Activated naive CD8-positive, alpha-beta T cell treated with anti-CD3 and anti-CD28 coated beads, Interleukin-2, amount 10 ng/mL, durations not matched to agents 7 days and 5 days (primary cell): ENCODE measurements at places on chromosomes 13 and 19. TPM values are rescaled to one million over a fixed set of nuclear protein-coding genes. Genes with fewer than 3 reads are reported as not detected.

DNA sequence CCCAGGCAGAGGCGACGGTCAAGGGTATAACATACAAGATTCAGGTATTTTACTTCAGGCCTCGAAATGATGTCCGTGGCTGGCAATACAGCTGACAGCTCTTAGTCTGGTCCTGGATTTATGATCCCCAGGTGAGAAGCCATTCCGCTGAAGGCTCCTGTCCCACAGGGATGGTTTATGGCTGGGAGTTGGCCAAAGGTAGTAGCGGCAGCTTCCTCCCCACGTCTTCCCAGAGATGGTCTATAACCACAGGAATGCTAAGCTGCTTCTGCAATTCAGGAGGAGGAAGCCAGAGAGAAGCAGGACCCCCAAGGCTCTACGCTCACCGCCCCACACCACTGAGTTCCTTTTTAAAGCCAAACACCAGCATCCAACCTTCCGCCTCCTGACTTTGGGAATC lies 27.1 kb downstream of the OLFM2 start:
- no peaks in the 10 kb centered on the region for H3K36me3 ChIP-seq
- peaks cover 14% of the 10 kb centered on the region for H3K27me3 ChIP-seq
- no peak overlapping the region for H3K27ac ChIP-seq
- H3K4me1 ChIP-seq = no peaks in the 10 kb centered on the region
- no peak for DNase-seq

DNA sequence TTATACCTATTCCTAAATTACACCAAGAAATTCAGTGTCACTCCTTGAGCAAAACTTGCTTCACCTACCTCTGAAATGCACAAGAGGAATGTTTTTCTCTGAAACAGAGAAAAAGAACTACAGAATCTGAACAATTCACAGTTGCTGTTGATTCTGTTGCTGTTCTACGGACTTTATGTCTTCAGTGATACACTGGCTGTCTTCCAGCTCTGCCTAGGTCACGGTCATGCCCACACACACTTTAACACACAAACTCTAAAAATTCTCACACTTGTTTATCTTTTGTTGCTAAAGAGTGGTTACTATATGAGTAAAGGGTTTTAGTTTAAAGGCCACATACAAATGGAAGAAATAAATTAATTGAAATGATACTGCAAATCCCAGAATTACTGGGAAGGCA lies 124.4 kb upstream of the SPRY2 start:
- no peak overlapping the region for H3K27ac ChIP-seq
- H3K27me3 ChIP-seq = no peaks in the 10 kb centered on the region
- H3K4me1 ChIP-seq = no peaks in the 10 kb centered on the region

DNA sequence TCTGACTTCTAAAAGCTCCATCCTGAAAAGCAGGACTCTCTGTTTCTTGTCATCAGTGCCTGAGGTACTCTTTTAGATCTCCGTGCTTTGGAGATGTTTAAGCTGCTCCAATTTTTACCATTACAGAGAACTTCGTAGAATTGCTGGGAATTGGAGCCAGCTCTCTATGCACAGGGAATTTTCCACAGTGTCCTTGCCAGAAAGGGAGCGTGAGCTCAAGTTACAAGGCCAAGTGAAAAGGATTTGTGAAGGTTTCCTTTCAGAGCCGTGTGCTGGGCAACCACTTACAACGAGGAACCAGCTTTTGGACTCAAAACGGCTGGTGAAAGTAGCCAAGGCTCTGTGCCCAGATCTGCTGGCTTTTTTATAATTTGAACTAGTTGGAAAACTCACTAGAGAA lies 82.6 kb downstream of the NUFIP1 start:
- no peak overlapping the region for H3K27ac ChIP-seq
- H3K4me3 ChIP-seq = no peak overlapping the region
- no peaks in the 10 kb centered on the region for H3K36me3 ChIP-seq
- no peaks in the 10 kb centered on the region for H3K4me1 ChIP-seq
- DNase-seq = no peak

GRCh38 chr13:91459485-91459884 lies 61.1 kb downstream of the GPC5 start:
- no peak overlapping the region for H3K4me3 ChIP-seq
- H3K4me1 ChIP-seq = no peaks in the 10 kb centered on the region
- H3K27me3 ChIP-seq = peaks cover 8% of the 10 kb centered on the region

Gene C5AR1
- 4.6 TPM for total RNA-seq

DNA sequence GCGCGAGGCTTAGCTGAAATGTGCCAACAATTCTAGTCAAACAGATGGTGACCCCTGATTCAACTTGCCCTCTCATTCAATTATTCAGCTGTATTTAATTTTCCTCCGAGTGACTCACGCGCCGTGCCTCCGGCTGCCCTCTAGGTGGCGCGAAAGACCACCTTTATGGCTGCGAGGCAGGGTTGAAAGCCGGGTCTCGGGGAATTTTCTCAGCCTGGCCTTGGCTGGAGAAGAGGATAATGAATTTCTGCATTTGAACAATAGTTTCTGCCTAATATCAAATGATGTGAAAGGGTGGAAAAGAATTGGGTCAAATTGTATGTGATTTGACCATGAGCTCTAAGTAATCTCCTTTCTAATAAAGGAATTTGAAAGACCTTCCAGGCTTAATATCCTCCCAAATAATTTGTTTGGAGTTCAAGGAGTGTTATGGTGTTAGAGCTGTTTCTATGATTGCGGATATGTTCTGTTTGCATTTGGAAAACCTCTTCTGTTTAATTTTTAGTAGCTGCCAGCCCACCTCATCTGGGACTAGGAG lies 310.9 kb downstream of the ZNF536 start:
- peaks cover 15% of the 10 kb centered on the region for H3K27me3 ChIP-seq
- H3K36me3 ChIP-seq = no peaks in the 10 kb centered on the region
- H3K4me1 ChIP-seq = peaks cover 2% of the 10 kb centered on the region
- DNase-seq = peak; percentile 64

DNA sequence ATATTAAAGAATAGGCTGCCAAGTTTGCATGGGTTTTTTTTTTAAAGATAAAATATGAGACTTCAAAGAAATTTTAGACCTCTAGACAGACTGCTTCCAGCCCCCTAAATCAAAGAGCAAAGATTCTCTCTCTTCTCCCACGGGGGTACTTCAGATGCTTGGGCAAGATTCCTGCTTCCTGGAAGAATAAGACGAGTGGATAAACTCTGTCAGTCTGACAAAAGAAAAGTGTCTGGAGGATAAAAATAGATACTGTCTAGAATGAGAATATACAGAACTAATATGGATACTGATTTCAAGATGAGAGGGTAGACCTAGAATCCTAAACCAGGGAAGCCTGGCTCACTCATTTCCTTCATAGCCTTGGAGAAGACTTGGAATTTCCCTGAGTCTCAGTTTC lies 435.1 kb downstream of the FOXO1 start:
- H3K36me3 ChIP-seq = peaks cover 8% of the 10 kb centered on the region
- DNase-seq = no peak
- no peak overlapping the region for H3K4me3 ChIP-seq
- peaks cover 4% of the 10 kb centered on the region for H3K4me1 ChIP-seq
- H3K27me3 ChIP-seq = no peaks in the 10 kb centered on the region
- no peak overlapping the region for H3K27ac ChIP-seq

DNA sequence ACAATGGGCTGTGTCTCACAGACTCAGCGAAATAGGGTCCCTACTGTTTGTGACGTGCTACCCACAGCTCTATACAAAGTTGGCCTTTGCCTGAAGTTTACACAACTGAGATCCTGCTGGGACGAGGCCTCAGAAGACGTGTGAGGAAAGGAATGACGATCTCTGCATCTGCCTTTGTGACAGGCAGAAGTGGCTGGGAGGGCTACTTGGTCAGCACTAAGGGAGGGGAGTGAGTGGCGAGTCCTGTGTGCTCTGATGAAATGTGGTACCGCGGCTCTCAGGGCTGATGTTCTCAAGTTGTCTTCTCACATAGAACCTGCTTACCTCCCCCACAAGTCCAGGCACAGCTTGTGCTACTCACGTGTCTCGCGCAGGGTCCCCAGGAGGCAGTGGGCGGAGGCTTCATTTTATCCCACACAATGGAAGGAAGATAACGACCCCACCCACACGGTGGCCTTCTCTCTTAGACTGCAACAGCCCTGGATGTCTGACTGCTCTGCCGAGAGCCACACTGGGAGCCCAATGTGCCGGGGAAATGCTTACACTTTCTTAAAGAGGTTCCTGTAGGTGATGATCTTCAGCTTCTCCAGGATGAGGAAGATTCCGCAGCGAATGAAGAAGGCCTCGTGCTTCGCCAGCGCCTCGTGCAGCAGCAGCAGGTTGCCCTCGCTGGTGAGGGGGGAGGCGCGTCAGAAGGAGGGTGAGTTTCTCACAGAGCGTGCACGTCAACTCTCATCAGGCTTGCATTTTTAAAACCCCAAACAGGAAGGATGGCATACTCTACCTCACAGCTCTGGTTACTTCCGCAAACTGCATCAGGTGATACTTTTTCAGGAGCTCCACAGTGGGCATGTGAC lies 21.2 kb downstream of the PROZ start:
- DNase-seq = no peak
- no peak overlapping the region for H3K4me3 ChIP-seq
- H3K4me1 ChIP-seq = peaks cover 26% of the 10 kb centered on the region
- H3K36me3 ChIP-seq = peaks cover 33% of the 10 kb centered on the region

DNA sequence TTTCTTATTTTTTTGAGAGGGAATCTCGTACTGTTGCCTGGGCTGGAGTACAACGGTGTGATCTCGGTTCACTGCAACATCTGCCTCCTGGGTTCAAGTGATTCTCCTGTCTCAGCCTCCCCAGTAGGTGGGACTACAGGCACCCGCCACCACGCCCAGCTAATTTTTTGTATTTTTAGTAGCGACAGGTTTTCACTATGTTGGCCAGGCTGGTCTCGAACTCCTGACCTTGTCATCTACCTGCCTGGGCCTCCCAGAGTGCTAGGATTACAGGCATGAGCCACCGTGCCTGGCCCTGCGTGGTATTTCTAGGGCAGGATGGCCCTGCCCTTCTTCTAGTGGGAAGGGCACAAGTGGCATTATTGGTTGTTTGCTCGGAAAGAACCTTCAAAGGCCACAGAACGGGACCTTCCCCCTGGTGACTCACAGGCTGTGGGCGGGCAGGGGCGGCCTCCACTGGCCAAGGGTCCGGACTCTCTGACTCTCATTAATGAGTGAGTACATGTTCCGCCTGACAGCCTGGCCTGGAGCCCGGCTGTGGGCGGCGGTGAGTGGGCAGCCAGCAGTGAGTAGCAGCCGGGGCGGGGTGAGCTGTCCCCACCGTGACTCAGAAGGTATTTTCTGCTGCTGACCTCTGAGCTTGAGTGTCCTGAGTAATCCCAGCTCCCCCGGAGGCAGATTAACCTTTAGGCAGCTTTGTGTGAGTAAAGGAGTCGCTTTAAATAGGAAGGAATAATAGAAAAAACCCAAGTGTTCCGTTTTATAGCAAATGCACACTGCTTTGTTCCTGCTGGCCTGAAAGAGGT lies 5.1 kb downstream of the DOT1L start:
- no peaks in the 10 kb centered on the region for H3K27me3 ChIP-seq
- peak overlapping the region; percentile 57 for H3K4me3 ChIP-seq
- no peak for DNase-seq

DNA sequence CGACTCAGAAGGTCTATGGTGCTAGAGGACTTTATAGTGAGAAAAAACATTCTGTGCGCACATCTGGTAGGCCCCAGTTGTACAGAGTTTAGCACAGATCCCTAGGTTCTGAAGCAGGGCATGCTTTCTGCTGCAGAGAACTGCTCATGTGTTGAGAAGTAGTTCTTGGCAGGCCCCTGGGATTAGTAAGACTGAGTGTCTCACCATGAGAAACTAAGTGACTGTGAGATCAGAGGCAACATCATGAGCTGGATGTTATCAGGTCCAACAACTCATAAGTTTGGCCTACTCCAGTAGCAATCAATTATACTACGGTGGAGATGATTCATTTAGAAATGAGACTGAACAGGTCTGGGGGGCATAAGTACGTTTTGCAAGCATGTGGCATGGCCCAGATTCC lies 507.4 kb upstream of the KLF12 start:
- H3K4me3 ChIP-seq = no peak overlapping the region
- H3K36me3 ChIP-seq = no peaks in the 10 kb centered on the region
- H3K27ac ChIP-seq = no peak overlapping the region
- no peaks in the 10 kb centered on the region for H3K27me3 ChIP-seq

DNA sequence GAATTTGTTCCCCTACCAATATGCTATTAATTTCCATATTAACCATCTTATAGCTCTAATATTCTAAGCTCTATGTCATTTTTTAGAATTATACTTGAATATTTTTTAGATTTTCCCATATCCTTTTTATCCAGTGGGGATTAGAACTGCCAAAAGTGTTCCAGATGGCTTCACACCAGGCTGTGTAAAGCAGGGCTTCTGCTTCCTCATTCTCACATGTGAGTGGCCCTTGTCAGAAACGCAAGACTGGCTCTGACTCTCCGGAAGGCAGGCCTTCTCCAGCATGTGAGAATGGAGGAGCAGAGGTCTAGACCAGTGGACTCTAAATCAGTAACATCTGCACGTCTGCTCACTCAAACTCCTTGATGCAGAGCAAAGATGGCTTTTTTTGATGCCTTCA lies 650.1 kb downstream of the FGF9 start:
- no peaks in the 10 kb centered on the region for H3K36me3 ChIP-seq
- no peak overlapping the region for H3K27ac ChIP-seq
- DNase-seq = no peak
- H3K4me3 ChIP-seq = no peak overlapping the region
- H3K4me1 ChIP-seq = no peaks in the 10 kb centered on the region

- H3K27me3 ChIP-seq = no peaks in the 10 kb centered on the region
- peaks cover 29% of the 10 kb centered on the region for H3K36me3 ChIP-seq
- no peak overlapping the region for H3K27ac ChIP-seq
- peaks cover 2% of the 10 kb centered on the region for H3K4me1 ChIP-seq
Measured at GRCh38 chr13:112820318-112820717, 130.5 kb downstream of the ATP11A start.

Gene SHISA2
- total RNA-seq = 1.1 TPM

DNA sequence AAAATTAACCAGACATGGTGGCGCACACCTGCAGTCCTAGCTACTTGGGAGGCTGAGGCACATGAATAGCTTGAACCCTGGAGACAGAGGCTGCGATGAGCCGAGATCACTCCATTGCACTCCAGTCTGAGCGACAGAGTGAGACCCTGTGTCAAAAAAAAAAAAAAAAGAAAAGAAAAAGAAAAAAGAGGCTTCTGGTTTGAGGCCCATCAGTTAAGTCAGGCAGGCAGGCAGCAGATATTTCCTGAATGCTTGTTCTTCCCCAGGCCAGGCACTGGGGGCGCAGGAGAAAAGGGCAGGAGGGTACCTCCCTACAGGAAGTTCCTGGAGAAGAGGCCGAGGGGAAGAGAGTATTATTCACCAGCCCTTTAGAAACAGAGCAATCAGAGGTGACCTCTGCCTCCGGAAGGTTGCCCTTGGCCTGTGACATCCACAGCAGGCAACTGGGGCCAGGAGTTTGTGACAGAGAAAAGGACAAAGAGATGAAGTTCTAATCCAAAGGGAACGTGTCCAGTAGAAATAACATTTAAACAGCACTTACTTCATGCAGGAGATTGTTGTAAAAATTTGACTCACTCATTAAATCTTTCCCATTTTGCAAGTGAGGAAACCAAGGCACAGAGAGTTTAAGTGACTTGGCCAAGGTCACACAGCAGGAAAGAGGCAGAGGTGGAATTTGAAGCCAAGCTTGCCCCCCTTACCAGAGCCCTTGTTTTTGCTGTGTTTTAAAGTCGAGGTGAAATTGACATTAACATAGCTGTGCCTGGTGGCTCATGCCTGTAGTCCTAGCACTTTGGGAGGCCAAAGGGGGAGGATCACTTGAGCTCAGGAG lies 4.3 kb upstream of the RLN3 start:
- H3K27ac ChIP-seq = peak overlapping the region; percentile 28
- H3K27me3 ChIP-seq = peaks cover 4% of the 10 kb centered on the region
- no peaks in the 10 kb centered on the region for H3K36me3 ChIP-seq
- H3K4me3 ChIP-seq = no peak overlapping the region
- DNase-seq = no peak

Gene ATP1A3
- 7.1 TPM for total RNA-seq
